ENCODE measurements at places on chromosomes 3 and 15.

- no peak for DNase-seq
Measured at GRCh38 chr3:175270198-175270837, 411.2 kb downstream of the NAALADL2 start.

DNA sequence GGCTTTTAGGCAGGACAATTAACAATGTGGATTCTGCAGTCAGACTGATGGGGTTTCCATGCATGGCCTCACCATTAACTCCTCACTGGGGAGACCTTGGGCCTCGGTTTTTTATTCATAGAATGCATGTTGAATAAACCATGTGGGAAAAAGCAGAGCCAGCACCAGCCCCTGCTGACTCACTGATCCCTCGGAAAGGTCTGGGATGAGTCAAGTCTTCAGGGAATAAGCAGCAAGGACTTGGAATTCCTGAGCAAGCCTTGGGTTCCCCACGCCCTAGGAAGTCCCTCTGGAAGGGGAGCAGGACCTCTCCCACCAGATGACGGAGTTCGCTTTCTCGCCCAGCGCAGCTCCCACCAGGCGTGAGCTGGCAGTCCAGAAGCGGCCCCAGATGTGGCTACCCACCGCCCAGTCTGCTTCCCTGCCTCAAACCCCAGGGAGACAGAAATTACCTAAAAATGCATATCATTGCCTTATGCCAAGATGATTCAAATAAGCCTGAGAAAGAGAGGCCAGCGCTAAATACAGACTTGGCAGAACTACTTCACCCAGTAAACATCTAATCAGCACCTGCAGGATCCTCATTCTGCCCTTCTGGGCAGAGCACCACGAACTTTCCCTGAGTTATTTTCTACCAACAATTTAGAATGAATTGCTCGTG, 45.4 kb downstream of the BTD start:
- DNase-seq = no peak

DNA sequence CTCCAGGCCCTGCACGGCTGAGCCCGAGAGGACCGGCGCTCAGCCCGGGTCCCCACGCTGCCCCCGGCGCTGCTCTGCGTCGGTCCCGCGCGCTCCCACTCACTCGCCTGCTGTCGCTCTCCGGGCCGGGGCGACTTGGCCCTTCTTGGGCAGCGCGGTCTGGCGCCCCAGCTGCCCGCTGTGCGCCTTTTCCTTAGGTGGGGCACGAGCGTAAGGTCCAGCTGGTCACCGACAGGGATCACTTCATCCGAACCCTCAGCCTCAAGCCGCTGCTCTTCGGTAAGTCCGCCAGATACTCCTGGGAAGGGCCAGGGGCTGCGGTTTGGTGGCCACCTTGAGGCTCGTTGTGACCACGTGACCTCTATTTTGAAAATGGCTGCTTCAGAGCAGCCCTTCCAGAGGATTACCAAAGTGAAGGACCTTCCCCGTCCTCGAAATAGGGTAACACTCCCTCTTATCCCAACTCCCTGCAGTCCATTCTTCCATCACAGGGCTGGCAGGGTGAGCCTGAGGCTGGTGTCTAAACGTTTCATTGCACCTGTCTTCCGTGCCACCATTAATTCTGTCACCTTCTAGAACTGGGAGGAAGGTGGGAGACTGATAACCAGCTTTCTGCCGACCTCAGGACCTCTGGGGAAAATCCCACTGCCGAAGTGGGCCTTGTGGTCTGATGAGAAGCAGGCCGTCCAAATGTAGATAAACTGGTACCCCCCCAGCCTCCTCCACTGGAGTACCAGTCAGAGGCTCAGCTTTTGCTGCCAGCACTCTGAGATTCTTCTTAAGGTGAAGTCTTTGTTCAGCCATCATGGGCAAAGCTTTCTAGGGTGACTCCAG, 812 bp downstream of the P4HTM start:
- no peak for DNase-seq

GRCh38 chr3:2898591-2899353, 211.4 kb downstream of the IL5RA start:
- no peak for DNase-seq

DNA sequence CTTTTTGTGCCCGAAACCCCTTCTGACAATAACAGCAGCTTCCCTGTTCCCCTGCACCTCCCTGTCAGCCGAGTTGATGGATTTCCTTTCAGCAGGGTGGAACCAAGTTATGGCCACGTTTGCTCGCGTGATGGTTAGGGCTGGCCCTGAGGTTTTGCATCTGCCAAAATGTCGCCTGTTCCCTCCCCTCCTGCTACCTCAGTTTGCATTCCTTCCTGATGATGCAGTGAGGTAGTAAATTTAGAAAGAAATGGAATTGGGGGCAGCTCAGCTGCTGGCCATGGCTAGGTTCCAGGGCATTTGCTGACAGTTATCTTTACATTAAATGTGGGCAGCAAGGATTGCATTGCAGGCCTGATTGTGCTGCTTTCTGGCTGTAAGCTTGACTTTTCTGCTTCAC, 13.2 kb downstream of the LIMD1 start:
- DNase-seq = no peak

DNA sequence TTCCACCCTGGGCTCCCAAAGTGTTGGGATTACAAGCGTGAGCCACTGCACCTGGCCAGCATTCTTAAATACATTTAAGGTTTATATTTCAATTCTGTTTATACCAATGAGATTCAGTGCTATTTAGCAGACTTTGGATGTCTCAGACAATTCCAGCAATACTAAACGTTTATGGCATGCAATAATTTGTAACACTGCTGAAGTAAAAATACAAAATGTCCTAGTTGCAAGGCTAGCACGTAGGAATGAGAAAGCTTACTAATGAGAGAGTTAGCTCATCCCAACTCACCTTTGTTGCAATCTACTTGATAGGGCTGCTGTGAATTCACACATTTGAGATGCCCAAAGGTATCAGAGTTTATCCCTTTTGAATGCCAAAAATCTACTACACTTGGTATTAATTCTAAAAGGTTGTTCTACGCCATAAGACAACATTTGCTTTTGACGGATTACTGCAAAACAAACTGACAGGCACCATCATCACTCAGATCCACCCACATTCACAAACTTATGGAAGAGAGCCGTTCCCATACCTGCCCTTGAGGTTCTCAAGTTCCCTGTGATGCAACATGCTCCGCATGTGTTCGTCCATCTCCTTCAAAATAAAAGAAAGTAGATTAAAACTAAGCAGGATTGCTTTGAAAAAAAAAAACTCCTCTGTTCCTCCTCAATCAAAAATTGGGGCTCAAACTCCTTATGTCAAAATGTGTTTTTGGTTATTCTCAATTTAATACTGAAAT, 25.3 kb downstream of the ZNF106 start:
- DNase-seq = no peak

- no peak for DNase-seq
Measured at GRCh38 chr15:54582863-54583643, 604.8 kb downstream of the UNC13C start.

GRCh38 chr3:86381247-86381646, 609.7 kb downstream of the VGLL3 start:
- DNase-seq = no peak

DNA sequence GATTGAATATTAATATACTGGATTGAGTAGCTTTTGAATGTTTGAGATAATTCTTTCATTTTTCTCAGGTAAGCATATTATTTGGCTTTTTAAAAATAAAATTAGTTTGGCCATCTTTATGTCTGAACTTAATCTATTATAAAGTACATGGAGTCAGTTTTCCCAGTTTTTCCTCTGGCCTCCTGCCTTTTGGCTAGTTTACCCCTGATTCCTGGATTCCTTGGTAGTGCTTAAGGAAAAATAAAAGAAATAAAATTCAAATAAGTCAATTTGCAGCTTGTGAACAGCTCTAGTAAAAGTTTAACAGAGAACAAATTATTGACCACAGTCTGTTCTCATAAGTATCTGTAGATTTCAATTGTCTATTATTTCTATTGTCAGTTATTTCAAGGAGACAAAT, 89.4 kb downstream of the COL6A6 start:
- DNase-seq = no peak

- no peak for DNase-seq
Measured at GRCh38 chr3:194023501-194024280, 112.3 kb upstream of the HES1 start.

GRCh38 chr15:77029166-77030047, 34.5 kb downstream of the PSTPIP1 start:
- no peak for DNase-seq

DNA sequence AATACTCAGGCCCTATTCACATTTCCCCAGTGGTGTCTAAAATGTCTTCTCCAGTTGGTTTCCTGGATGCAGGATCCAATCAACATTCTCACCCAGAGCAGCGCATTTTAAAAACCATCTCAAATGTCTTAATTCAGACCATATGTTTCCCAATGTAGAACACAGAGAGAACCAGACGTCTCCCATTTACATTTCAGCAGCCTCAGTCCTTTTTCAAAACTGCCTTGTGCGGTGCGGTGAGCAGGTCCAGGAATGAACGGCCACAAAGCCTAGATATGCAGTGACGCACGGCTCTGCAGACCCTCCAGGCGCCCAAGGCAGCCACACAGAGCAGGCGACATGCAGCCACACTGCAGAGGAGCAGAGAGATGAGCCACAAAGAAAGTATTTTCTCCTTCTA, 66.1 kb upstream of the MEX3B start:
- no peak for DNase-seq

DNA sequence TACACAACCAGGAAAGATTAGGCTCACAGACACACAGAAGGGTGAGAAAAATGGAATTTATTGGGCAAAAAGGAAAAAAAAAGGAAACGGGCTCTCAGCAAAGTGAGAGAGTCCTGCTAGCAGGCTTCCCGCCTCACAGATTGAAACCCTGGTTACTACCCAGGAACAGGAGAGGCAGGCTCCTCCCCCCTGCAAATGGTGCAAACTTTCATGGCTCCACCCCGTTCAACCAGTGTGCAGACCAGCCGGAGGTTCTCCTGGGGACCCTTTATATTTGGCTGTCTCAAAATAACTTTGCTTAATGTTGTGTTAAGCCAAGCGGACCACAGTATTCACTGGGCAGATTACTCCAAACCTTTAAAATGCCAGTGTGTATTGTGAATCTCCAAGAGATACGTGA, 40.3 kb downstream of the IL1RAP start:
- DNase-seq = no peak

DNA sequence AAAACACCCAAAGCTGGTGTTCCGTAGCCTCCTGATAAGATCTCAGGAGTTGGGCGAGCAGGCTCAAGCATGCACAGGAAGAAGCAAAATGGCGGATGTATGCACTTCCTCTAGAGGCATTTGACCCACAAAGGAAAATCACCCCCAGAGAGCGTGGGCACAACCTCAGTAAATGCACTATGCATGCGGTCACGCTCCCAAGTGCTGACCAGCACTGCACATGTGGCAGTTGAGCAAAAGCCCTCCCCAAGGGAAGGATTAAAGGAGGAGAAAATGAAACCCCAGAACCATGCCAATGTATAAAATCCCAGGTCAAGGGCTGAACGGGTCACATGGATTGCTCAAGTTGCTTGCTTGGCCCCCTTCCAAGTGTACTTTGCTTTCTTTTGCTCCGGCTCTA, 289.4 kb upstream of the IGF1R start:
- DNase-seq = no peak

DNA sequence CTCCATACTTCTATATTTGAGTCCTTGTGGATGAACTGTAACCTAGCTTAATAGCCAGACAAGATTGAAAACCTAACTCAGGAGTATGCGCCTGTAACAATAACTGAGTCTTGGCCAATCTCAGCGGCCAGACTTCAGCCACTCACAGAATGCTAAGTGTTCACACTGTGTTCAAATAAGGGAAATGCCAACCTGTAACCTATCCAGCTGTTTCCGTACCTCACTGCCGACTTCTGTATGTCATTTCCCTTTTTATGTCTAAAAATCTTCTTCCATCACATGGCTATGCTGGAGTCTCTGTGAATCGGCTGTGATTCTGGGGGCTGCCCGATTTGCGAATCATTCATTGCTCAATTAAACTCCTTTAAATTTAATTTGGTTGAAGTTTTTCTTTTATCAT, 169.2 kb downstream of the NFKBIZ start:
- DNase-seq = no peak

GRCh38 chr15:85871545-85871944, 76.8 kb upstream of the KLHL25 start:
- DNase-seq = no peak

- DNase-seq = no peak
Measured at GRCh38 chr15:57606816-57607215, 15.1 kb downstream of the MYZAP start.

GRCh38 chr15:51350723-51351122, 9.3 kb downstream of the GLDN start:
- no peak for DNase-seq

GRCh38 chr3:193782747-193783146, 189.7 kb downstream of the OPA1 start:
- DNase-seq = no peak

DNA sequence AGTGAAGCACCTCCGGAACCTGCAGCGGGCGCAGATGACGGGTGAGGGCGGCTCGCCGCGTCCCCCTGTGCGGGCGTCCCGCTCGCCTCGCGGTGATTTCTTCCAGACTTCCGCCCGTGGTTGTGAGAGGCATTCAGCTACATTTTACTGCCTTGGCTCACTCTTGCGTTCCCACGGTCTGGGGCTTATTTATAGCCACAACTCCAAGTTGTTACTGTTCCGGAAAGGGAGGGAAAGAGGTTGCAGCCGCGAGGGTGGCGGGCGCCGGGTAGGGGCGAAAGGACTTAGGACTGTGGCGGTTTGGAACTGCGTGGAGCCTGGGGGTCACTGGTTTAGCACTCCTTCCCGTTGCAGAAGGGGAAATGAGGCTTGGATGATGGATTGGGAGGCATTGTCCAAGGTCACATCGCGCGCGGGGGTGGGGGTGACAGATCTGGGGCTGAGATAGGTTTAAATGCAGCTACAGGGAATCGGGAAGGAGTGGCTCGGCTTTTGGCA, 1.1 kb downstream of the HES1 start:
- DNase-seq = no peak

DNA sequence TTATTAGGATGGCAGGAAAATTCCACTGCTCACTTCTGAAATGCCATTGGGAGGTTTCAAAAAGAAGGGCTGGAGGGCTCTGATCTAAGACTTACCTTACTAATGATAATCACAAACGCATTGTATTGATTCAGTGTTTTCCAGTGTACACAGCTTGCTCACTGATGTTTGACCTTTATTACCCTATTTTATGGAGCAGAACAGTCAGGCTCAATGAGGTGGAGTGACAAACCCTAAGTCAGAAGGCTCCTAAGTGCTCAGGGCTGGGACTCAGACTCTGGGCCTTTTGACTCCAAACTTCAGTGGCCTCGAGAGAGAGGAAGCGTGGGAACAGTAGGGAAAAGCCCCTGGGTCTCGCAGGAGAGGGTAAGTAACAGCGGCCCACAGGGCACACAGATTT, 20.3 kb upstream of the RAD18 start:
- DNase-seq = no peak

GRCh38 chr3:81743096-81744025, 18.1 kb downstream of the GBE1 start:
- DNase-seq = no peak

GRCh38 chr15:48389691-48390143, 58.5 kb downstream of the DUT start:
- no peak for DNase-seq

DNA sequence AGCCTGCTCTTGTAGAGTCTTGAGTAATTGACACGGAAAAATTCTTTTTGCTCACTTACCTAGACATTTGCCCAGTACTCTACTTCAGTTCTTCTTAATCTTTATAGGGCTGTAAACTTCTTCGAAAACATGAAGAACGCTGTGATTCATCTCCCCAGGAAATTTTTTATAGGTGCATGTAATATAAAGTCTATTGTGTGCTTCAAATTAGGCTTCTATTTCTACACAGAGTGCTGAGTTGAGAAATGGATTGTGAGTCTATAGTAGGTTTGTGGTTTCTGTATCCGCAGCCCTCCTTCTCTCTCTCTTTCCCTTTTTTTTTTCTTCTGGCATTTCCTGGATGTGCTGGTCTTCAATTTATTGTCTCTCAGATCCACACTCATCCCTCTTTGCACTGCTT, 183.3 kb upstream of the DCBLD2 start:
- DNase-seq = no peak

GRCh38 chr15:69463182-69463756, 10.7 kb downstream of the RPLP1 start:
- DNase-seq = no peak
